NCI-H1930 (cell line): ENCODE measurements at places on chromosomes 2 and 18.

- DNase-seq = no peak
These were observed 35.4 kb downstream of the PPP4R3B start for GRCh38 chr2:55581874-55582547.

DNA sequence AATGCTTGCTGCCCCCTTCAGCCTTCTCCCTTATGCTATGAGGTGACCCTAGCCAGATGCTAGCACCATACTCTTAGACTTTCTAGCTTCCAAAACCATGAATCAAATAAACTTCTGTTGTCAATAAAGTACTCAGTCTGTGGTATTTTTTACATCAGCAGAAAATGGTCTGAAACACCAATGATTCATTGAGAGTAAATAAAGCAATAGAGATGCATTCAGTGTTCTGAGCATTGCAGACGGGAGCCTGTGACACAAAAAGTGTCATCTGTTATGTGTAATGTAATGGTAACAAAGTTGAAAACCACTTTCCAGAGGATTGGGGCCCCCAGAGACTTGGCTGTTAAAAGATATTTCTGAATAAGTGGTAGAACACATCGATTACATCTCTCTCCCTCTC lies 758.0 kb upstream of the NRXN1 start:
- DNase-seq = no peak

DNA sequence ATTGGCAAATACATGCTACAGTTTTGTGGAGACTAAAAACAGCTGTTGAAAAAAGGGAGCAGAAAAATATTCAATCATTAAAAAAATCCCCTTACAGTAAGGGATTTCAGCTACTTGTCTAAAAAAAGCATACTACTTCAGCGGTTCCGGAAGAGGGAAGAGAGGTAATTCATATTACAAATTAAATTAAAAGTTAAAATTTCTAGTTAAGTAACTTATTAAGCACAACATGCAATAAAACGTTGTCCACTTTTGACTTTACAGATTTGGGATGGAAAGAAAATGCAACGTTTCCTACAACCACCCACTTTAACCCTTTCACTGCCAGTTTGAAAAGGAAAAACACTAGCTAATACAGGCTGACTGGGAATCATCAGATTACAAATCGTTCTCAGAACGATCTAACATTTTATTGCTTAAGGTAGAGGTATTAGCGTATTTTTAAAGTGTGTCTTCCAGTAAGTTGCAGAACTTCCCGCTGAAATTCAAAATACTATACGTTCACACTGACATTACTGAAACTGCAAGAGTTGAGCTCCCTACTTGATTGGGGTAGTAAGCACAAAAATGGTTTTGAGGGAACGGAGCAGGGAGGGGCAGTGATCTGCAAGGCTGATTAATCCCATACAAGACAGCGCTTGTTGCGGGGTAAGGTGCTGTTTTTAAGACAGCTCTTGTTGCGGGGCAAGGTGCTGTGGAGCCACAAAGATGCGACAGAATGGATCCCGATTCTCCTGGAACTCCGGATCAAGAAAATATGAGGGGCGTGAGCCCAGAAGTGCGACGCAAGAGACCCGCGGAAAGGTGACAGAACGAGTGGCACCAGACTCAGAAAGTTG lies 743 bp downstream of the HADHA start:
- no peak for DNase-seq

- no peak for DNase-seq
These were observed 787.7 kb downstream of the CCDC85A start for GRCh38 chr2:56971383-56971974.

DNA sequence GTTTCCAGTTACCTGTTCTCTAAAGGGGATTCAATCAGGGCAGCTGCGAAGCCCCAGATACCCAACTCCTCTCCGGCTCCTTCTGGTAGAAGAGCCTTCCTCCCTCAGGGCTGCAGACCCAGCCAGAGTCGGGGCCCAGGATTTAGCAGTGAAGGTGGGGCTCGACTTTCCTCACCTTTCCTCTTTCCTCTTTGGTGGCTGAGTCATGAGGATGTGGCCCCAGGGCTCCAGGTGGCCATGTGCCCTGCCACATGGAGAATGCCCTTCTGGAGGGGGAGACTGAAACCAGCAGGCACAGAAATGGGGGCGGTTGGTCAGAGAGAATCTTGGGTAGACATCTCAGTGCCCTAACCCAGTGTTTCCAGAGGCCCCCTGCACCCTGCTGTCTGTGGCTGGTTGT lies 402.6 kb downstream of the NBAS start:
- DNase-seq = no peak

DNA sequence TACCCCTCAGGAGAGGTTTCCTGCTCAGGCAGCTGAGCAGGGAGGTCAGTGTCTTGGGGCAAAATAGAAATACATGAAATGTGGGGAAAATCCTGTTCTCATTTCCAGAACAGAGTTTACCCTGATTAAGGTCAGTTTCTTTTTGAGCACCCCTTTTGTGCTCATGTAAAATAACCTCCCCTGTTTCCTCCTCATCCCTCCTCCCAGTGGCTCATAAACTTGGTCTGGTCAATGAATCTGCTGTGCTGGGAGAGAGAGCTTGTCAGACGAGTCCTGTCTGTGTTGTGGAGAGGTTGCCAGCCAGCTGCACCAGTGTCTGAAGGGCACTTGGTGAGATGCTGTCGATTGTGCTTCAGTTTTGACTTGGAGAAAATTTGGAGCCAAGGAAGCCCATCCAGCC lies 48.6 kb downstream of the NTSR2 start:
- no peak for DNase-seq

GRCh38 chr2:23635442-23636340 lies 250.7 kb downstream of the KLHL29 start:
- DNase-seq = no peak

DNA sequence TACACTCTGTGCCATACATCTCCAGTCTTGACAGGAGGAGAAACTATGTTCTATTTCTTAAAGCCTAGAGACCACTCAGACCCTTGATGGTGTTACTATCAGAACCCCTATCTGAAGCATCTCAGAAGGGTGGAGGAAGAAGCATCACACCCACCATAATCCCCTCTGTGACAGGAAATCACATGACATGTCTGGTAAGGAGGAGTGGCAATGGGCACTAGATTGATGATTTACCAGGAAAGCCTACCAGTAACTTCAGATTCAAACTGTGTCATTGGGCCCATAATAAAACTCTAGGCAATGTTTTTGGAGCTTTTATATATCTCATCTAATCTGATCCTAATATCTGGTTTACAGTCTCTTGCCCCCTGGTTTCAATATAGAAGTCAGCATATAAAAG lies 37.1 kb upstream of the C2orf66 start:
- no peak for DNase-seq

DNA sequence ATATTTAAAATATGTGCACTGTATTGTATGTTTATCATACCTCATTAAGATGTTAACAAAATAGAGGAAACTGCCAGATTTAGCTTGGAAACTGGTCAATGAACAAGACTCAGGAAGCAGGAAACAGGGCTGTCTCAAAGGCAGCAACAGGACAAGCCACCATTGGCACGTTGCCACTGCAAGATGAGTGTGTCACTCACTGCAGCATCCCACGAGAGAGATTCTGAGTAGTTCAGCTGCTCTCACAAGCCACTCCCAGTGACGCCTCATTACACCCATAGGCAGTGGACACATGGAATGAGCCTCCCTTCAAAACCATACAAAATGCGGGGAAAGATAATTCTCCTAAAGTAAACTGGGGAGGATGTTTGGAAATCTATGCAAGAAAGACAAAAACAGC lies 181.9 kb upstream of the DLGAP1 start:
- no peak for DNase-seq

GRCh38 chr2:45329045-45329677 lies 281.9 kb downstream of the SRBD1 start:
- no peak for DNase-seq

DNA sequence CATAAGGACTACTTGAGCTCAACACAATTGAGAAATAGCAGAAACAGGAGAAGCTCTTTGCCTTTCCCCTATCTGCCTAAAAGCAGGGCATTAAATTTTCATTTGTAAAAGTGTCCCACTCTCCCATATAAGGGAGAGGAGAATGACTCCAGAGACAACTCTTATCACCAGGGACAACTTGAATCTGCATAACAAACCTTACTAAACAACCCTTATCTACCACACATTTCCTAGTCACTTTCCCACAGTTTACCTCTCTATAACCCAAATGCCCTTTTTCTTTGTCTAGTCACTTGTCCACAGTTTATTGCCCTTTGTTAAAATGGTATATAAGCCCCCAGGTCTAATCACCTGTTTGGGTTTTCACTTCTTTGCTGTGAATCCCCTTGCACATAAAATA lies 37.5 kb upstream of the PPM1B start:
- DNase-seq = no peak

GRCh38 chr2:170782673-170783072 lies 12.5 kb downstream of the ERICH2 start:
- no peak for DNase-seq

DNA sequence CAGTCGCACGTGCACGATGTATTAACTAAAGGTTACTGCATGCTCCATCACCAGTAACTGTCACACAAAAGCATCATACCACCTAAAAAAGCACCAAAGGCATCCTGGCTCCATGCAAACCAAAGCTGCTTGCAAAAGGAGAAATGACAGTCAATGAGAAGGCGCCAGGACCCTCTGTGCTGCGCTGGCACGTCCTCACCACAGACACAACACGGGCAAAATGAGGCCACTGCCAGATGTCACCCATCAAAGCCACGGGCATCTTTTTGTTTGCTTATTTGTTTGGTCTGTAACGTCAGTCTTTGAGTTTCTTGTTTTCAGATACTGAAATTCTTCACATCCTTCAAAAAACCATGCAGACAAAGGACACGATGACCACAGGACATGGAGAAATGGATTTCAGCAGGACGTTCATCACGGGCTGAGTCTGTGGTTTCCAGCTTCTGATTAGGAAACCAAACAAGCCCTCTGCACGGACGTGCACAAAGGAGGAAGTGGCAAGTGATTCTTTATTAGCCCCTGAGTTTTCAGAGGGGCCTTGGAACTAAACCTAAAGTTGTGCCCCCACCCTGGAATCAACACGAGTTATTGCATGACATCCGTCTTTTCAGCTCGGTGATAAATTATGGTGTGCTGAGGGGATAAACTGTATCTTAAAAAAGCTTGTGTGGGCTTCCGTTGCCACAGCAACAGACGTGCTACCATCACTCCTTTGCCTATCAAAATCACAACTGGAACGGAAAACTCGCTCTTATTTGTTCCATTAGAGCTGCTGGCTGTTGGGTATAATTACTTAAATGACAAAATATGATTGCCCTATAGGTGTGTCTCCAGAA lies 181.8 kb downstream of the EIPR1 start:
- DNase-seq = no peak

DNA sequence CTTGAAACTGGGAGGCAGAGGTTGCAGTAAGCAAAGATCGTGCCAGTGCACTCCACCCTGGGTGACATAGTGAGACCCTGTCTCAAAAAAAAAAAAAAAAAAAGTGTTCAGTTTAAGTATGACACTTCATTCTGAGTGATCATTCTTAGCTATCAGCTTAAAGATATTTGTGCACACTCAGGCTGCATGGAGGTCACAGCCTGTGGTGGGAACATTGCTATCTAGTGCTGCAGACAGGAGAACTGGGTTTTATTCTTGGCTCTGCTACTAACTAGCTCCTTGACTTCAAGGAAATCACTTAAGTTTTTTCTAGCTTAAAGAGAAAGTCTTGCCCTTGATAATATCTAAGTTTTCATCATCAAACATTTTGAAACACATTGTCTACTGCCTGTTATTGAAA lies 391.3 kb upstream of the CDH7 start:
- DNase-seq = no peak

DNA sequence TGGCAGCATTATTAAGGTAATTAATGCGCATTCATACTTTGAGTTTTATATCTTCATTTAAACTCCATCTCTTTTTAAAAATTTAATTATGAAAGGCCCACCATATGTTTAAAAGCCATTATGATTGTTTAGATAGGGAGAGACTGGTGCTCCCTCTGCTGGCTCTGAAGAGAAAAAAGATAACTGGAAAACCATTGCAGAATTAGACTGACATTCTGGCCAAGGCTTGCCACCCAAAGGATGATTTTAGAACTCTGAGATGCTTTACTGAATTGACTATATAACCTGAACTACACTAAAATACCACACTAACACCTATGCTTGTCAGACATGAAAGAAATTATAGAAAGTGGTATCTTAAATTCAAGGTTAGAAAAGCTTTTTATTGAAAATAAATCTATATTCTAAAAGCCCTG lies 127.6 kb upstream of the SPOPL start:
- peak; percentile 3 for DNase-seq

DNA sequence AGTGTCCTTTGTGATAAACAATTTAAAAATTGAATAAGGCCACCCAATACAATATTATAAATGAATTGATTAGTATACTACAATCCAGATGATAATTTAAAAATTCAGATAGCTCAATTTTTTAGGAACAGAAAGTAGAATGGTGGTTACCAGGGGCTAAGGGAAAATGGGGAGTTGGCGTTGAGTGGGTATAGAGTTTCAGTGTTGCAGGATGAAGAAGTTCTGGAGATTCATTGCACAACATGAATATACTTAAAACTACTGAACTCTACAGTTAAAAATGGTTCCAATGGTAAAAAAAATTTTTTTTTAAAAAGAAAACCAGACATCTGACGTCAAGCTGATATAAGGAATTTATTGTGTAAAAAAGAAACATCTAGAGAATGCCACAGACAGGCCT lies 20.9 kb downstream of the SLC39A6 start:
- no peak for DNase-seq

- no peak for DNase-seq
These were observed 232.3 kb downstream of the HAUS1 start for GRCh38 chr18:46336278-46337111.

- DNase-seq = no peak
These were observed 119.1 kb upstream of the STPG4 start for GRCh38 chr2:47274054-47274782.

GRCh38 chr18:46338205-46338604 lies 234.0 kb downstream of the HAUS1 start:
- DNase-seq = no peak

DNA sequence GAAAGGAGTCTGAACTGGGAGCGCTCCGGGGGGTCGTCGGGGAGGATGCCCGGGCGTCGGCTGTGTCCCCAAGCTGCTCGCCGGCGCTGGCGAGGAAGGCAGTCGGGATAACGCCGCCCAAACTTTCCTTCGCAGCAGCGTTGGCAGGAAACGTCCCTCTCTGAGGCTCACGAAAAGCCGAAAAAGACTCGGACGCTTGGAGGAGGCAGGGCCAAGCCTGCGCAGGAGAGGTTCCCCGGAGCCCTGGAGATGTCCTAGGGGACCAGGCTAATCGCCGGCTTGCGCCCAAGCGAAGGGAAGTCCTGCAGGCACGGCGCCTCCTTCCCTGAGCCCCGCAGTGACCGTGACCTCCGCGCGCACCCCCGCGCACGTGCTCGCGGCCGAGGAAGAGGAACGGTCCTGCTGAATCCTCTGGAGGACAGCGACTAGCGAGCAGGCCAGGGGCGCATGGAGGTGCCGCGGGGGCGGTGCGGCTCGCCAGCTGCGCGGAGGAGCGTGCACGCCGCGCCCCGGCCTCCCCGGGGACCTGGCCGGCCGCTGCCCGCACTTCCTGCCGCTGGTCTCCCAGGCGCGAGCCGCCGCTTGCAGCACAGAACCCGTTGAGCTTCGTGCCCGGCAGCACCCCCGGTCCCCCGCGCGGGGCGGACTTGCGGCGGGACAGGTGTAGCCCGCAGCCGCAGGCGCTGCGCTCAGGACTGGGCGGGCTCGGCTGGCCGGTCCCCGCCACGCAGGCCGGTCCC lies at the start of gene SH3RF3:
SH3RF3 (plus strand) TSS at position 590 of the 740 bp plus-strand sequence.
- DNase-seq = no peak
